ENCODE measurements at places on chromosomes 7 and 10.

GRCh38 chr7:138205614-138206150 is 129.4 kb downstream of the AKR1D1 start:
- H3K4me3 ChIP-seq: no peak overlapping the region
- no peak overlapping the region for H3K27ac ChIP-seq
- no peaks in the 10 kb centered on the region for H3K4me1 ChIP-seq
- no peak for DNase-seq

- no peaks in the 10 kb centered on the region for H3K36me3 ChIP-seq
- no peak overlapping the region for H3K4me3 ChIP-seq
- H3K27ac ChIP-seq: no peak overlapping the region
- H3K27me3 ChIP-seq: no peaks in the 10 kb centered on the region
- DNase-seq: no peak
These were observed 135.7 kb downstream of the SDK1 start for GRCh38 chr7:3436746-3437145.

- H3K36me3 ChIP-seq: no peaks in the 10 kb centered on the region
- DNase-seq: peak; percentile 45
- no peak overlapping the region for H3K4me3 ChIP-seq
- H3K27me3 ChIP-seq: no peaks in the 10 kb centered on the region
- no peak overlapping the region for H3K27ac ChIP-seq
- no peaks in the 10 kb centered on the region for H3K4me1 ChIP-seq
These were observed 86.2 kb downstream of the EBF3 start for GRCh38 chr10:129877773-129878371.

GRCh38 chr7:106424476-106425016 is 139.8 kb upstream of the NAMPT start:
- H3K4me1 ChIP-seq: peaks cover 19% of the 10 kb centered on the region
- no peak for DNase-seq
- no peak overlapping the region for H3K27ac ChIP-seq
- H3K27me3 ChIP-seq: no peaks in the 10 kb centered on the region
- no peaks in the 10 kb centered on the region for H3K36me3 ChIP-seq

DNA sequence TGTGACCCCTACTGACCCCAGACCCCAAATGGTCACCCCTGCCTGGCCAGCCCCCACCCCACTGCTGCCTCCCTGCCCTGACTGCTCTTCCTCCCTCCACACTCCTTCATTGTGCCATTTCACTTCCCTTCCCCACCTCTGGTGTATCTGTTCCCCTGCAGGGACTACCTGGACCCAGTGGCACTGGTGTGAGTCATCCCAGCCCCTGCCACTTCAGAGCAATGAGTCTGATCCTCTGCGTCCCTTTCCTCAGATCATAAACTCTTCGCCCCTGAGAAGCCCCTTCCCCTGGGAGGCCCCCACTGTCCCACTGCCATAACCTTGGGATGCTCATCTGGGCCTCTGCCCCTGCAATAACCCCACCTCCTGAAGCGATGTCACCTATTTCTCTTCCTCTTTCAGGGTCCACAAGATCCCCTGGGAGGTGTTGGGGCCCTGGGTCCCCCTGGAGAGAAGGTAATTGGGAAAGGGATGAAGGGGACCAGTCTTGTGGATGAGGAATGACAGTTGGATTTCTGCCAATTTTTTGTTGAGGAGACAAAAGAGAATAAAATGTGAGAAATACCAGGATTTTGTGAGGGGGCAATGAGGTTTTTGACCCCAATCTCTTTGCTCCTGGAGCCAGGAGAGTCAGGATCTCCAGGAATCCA is 19.1 kb upstream of the VOPP1 start:
- no peak overlapping the region for H3K27ac ChIP-seq
- no peaks in the 10 kb centered on the region for H3K4me1 ChIP-seq
- H3K27me3 ChIP-seq: no peaks in the 10 kb centered on the region
- H3K36me3 ChIP-seq: no peaks in the 10 kb centered on the region
- DNase-seq: no peak

DNA sequence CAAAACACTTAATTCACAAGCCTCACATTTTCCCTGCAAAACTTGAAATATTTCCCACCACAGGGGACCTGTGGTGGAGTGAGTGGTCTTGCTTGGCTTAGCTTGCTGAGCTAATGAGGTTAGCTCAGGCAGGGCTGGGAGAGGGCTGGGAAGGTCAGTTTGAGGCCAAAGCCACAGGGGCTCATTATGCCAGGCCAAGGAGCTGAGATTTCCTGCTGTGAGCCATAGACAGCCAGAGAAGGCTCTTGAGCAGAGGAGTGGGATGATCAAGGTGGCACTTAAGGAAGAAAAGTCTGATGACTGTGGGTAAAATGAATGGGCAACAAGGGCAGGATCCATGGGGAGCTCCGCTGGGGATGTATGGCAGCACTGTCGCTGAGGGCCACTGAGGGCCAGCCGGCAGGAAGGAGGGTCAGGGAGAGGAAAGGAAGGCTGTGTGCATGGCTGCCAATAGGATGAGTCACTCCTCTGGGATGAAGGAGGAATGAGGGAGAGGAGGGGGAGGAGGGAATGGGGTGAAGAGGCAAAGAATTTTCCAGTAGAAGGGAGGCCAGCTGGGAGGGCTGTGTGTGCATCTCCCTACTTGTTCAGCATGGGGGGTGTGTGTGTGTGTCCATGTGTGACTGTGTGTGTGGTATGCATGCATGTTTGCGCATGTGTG is 18.7 kb upstream of the ZNF488 start:
- no peak overlapping the region for H3K4me3 ChIP-seq
- peak; percentile 47 for DNase-seq
- no peaks in the 10 kb centered on the region for H3K27me3 ChIP-seq
- H3K4me1 ChIP-seq: peaks cover 9% of the 10 kb centered on the region
- H3K27ac ChIP-seq: no peak overlapping the region
- no peaks in the 10 kb centered on the region for H3K36me3 ChIP-seq

DNA sequence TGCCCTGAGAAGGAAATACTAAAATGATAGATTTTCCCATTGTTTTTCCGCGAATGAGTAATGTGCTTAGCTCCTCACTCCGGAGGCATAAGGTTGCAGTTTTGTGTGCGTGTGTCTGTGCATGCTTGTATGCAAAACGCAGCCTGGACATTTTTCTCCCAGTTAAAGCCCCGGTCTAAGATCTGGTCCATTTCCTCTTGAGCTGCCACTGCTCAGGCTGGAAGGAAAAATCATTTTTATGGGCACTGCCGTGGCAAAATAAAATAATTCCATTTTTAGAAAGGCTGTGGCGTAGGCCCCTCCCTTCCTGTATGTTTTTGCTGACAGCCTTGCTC is 260.6 kb downstream of the WDR37 start:
- H3K4me3 ChIP-seq: no peak overlapping the region
- H3K27me3 ChIP-seq: no peaks in the 10 kb centered on the region
- no peaks in the 10 kb centered on the region for H3K36me3 ChIP-seq
- no peak overlapping the region for H3K27ac ChIP-seq

DNA sequence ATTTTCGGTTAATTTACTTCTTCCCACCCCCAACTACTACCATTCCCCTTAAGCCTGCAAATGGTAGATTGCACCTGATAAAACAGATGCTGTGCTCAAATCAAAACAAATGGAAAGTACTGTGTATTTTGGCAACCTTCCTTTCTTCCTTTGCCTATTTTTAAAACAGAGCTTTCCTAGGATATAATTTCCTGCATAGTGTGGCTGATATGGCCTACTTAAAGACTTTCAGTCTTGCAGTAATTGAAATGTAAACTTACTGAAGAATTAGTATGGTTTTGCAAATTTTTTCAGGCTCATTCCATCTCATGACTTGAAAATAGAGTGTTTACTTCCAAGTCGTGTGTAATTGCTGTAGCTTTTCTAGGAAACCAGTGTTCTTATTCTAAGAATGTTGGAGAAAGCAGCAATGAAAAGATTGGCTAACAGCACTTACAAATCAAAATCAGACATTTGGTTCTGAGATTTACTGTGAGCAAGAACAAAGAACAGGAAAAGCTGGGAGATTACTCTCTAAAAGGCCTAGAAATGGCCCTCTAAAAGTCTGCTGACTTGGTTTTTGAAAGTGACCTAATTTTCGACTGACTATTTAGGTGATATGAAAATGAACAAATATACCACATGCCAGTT is 52.0 kb downstream of the REEP3 start:
- DNase-seq: no peak
- H3K27ac ChIP-seq: peak overlapping the region; percentile 60
- H3K4me3 ChIP-seq: no peak overlapping the region
- no peaks in the 10 kb centered on the region for H3K27me3 ChIP-seq

- DNase-seq: no peak
- no peaks in the 10 kb centered on the region for H3K36me3 ChIP-seq
- H3K27ac ChIP-seq: no peak overlapping the region
- no peaks in the 10 kb centered on the region for H3K27me3 ChIP-seq
These were observed 78.9 kb downstream of the LRRC17 start for GRCh38 chr7:102991540-102992214.

- H3K4me1 ChIP-seq: peaks cover 17% of the 10 kb centered on the region
- no peaks in the 10 kb centered on the region for H3K27me3 ChIP-seq
- peak; percentile 56 for DNase-seq
- H3K36me3 ChIP-seq: no peaks in the 10 kb centered on the region
These were observed 251.4 kb upstream of the ZMIZ1 start for GRCh38 chr10:78817361-78817760.
